ENCODE measurements at places on chromosomes 7 and 10.
A peak's percentile ranks its signal among the peaks of the same experiment; 100 is the strongest.

DNA sequence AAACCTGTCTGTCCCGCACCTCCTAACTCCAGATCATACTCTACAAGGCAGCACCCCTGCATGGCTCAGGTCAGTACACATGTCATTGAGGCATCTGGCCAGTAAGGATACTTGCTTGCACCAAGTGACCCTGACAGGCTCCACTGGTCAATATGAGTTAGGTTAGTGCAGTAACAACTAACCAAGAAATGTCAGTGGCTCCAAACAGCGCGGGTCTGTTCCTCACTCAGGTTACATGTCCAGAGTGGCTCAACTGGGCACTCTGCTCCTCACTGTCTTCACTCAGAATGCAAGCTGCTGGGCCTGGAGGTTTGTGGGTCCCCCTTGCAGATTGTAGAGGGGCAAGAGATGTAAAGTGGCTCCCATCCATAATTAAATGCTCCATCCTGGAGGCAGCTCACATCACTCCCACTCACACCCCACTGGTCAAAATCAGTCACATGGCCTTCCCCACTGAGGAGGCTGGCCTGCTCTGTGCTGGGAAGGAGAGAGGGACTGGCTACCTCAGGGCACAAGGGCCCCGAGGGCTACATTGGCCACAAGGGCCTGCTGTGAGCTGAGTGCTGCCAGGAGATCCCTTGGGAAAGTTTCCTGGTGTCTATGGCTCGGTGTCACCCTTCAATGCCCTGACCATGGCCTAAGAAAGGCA is 109.1 kb upstream of the GDF10 start:
- no peak for DNase-seq

- no peak for DNase-seq
These were observed 43.4 kb upstream of the DNAJB6 start for GRCh38 chr7:157293413-157293788.

- DNase-seq, result no peak
These were observed 23.1 kb downstream of the DYDC2 start for GRCh38 chr10:80379701-80380100.

- no peak for DNase-seq
These were observed 56.0 kb downstream of the PRF1 start for GRCh38 chr10:70546584-70546983.

DNA sequence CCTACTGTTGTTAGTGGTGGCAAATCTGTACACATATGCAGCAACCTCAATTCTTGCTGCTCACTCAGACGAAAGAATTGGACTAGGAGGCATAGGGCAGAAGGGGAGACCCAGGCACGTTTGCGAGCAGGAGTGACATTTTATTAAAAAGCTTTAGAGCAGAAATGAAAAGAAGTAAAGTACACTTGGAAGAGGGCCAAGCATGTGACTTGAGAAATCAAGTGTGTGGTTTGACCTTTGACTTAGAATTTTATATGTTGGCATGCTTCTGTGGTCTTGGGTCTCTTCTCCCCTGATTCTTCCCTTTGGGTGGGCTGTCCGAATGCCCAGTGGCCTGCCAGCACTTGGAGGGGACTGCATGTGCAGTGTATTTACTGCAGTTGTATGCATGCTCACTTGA is 205.5 kb upstream of the SEMA3D start:
- no peak for DNase-seq

GRCh38 chr10:127368101-127368500 is 171.7 kb upstream of the INSYN2A start:
- DNase-seq, result no peak

DNA sequence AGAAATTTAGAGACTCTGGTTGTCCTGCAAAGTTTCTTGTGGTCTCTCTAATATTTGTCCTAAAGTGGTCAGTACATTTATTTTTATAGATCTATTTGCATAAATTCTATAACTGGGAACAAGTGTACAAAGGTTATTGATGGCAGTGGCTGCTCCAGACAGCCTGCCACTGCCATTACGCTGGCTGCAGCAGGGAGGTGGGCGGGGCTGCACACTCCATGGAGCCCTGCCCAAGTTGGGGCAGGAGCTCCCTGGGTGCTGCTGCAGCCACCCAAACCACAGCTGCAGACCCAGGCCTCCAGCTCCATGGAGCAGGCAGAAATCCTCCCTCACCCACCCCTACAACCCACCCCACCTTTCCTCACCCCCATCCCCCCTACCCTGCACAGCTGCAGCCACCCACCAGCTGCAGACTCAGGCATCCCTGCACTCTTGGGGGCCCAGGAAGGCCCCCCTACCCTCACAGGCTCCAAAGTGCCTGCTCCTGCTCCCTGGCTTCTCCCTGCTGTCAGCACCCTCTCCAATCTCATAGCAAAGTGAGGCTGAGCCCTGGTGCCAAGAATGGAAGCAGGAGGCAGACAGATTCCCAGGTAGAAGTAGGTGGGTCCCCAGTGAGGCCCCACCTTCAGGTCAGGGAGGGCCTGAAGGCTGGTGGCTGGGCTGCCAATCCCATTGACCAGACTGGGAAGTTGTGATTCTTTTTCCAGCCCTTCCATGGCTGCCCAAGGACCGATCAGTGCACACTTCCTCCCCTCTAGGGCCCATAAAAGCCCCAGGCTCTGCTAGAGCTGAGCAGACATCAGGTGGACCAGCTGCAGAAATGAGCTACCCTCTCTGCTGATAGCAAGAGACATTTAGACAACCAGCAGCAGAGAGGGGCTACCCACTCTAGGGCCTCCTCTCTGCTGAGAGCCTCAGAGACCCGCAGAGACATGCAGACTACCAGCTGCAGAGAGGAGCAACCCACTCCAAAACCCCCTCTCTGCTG is 4.8 kb upstream of the CYP3A43 start:
- no peak for DNase-seq

- no peak for DNase-seq
These were observed 130.5 kb downstream of the WDR37 start for GRCh38 chr10:1186683-1186990.

DNA sequence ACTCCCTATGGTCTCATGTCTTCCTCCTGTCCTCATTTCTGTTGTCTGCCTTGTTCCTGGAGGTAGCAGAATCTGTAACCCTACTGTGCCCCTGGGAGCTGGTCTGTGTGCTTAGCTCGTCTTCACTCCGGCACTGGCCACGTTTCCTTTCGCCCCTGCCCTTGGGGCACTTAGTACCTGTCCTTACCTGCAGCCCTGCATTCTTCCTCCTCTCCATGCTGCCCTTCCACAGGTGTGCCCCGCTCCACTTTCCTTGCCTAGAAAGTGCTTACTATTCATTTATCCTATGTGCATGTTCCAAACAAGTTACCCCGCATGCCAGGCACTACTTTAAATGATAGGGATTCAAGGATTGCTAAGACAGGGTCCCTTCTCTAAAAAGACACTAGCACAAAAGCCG is 199.9 kb upstream of the ZMIZ1 start:
- no peak for DNase-seq

GRCh38 chr10:109115179-109115578 is 808.1 kb downstream of the XPNPEP1 start:
- no peak for DNase-seq

GRCh38 chr10:22010973-22011408 is 7.5 kb upstream of the DNAJC1 start:
- peak; percentile 19 for DNase-seq

DNA sequence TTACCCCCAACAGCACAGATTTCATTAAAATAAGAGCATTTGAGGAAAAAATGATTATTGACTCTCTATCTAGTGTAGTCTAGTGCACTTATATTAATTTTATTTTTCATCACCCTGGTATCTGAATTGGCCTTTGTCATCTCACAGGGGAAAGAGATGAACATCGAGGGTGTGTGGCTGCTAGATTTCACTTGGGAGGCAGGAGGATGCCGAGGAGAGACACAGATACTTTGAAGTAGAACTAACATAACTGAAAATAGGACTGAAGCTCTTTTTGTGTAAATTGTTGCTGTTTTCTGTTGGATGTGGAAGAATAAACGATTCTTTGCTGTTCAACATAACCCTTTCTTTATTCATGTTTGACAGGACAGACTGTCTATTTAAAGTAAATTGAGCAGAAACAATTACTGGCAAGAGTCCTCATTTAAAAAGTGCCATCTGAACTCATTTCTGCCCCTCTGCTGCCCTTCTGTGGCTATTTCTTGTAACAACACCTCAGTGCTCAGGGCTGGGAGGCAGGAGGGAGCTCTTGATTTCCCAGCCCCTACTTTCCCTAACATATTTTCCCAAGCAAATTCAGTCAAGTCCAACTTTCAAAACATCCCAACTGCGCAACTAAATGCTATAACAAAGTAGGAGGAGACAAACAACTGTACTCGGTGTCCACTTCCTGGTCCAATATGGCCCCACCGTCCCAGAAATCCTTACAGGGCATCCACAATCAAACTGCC is 15.6 kb downstream of the LYZL1 start:
- peak; percentile 76 for DNase-seq

DNA sequence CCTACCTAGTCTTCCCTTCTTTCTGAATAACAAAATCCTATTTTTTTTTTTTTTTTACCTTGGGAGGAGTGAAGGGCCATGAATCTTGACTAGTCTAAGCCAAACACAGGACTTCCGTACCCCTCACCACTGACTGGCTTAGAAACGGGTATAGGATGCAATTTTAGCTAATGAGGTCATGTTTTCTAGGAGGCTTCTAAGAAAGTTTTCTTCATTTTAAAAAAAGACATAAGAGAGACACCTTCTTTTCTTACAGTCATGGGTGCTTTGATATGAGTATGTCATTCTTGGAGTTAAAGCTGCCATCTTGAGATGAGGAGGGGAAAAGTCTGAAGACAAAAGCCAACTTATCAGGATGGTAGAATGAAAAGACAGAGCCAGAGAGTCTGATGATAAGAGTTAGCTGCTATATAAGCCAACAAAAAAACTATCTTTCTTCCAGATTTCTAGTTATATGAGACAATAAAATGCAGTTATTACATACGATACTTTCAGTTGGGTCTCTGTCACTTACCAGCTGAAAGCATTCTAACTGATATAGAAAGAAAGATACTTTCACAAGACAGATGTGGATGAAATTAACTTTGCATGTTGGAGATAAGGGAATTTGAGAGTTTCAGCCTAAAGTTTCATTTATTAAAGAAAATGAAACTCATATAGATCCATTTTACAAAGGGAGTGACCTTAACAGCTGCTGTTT is 34.0 kb downstream of the ZNF438 start:
- no peak for DNase-seq

GRCh38 chr10:70910486-70911341 is 22.3 kb upstream of the PCBD1 start:
- no peak for DNase-seq

DNA sequence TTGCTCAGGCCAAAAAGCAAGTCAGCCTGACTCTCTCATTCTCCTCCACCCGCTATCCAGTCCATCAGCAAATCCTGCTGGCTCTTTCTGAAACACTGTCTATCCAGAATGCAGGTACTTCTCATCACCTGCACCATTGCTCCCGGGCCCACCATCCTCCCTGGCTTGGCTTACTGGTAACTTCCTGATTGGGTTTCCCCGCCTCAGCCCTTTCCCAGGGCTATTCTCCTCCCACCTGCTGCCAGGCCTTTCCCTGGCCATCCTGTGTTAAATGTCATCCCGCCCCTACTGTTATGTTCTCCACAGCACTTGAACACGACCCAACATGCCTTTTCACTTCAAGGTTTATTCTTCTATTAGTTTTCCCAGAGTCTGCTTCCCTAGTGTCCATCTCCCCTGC is 124.0 kb downstream of the CNNM2 start:
- no peak for DNase-seq

- DNase-seq, result no peak
These were observed 39.0 kb upstream of the TMEM229A start for GRCh38 chr7:124071843-124072242.

- no peak for DNase-seq
These were observed 59.0 kb downstream of the ABCB1 start for GRCh38 chr7:87541648-87542047.

DNA sequence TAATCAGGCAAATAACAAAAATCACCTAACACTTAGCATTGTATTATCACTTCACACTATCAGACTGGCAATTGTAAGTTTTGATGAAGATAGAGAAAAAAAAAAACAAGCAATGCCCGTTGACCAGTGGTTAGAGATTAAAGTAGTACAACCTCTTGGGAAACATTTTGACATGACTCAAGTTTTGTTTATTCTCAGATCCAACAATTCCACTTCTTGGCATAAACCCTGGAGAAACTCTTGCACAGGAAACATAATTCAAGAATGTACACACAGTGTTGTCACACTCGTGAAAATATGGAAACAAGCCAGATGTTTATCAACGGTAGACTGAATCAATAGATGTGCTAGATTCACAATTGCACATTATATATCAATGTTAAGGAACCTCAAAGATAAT is 37.2 kb downstream of the FRMD4A start:
- DNase-seq, result no peak

- no peak for DNase-seq
These were observed 340.5 kb downstream of the PTPRN2 start for GRCh38 chr7:158246960-158247673.

DNA sequence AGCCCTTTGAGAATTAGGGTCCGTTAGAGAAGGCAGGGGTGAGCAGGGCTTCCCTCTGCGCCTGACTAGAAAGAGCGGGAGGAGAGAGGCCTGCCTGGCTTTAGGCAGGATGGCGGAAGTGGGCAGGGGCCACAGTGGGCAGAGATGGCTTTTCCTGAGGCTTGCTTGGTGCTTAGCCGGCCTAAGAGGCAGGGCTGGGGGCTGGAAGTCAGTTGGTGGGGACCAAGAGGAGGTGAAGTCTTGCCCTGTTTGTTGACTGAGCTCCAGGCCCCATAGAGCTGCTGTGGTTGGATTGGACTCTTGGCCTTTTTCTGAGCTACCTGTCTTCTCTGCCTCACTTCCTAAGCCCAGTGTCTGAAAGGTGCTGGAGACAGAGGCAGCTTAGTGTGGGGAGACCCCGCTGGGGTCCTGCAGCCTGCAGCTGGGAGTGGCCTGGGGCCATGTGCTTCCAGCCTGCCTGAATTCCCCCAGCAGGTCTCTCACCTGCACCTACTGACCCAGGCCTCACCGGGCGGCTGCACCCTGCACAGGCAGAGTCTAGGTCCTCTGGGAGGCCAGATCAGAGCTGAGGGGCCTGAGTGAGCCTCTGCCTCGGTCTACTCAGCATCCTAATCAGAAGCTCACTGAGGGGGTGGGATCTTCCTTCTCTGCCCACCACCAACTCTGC is 4.8 kb downstream of the FAM241B start:
- DNase-seq, result no peak
